Right atrium auricular region (tissue), 2 donors: ENCODE measurements at places on chromosomes 12 and 14. TPM values are rescaled to one million over a fixed set of nuclear protein-coding genes. Genes with fewer than 3 reads are reported as not detected.

The KLRD1 gene
- 0.94 TPM for total RNA-seq

The PPP1R1A gene
- 111 TPM for total RNA-seq

The KITLG gene
- 9.6 TPM for total RNA-seq

The CMKLR1 gene
- total RNA-seq: 11.0 TPM

The TCP11L2 gene
- 59.1 TPM for total RNA-seq

The NXPH4 gene
- 0.28 TPM for total RNA-seq

The TMEM132C gene
- total RNA-seq: 10.5 TPM

The CCDC177 gene
- not detected for total RNA-seq

The SLC4A8 gene
- total RNA-seq: 1.1 TPM

The POTEG gene
- total RNA-seq: not detected

The ITGB7 gene
- not detected for total RNA-seq

The SCN8A gene
- total RNA-seq: 0.24 TPM

- no peak overlapping the region for H3K27ac ChIP-seq
- H3K4me3 ChIP-seq: no peak overlapping the region
- no peaks in the 10 kb centered on the region for H3K4me1 ChIP-seq
- H3K27me3 ChIP-seq: no peaks in the 10 kb centered on the region
Observed at GRCh38 chr12:103779410-103780092, 61.5 kb downstream of the NT5DC3 start.

DNA sequence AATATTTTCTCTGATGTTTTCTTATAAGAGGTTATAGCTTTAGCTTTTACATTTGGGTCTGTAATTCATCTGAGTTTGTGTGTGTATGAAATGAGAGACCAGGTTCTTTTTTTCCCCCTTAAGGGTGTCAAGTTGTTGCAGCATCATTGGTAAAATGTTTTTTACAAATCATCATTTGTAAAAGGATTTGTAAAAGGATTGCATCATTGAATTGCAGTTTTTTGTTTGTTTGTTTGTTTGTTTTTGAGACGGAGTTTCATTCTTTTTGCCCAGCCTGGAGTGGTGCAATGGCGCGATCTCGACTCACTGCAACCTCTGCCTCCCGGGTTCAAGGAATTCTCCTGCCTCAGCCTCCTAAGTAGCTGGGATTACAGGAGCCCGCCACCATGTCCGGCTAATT lies 31.1 kb downstream of the MAPKAPK5 start:
- no peak for DNase-seq
- no peak overlapping the region for H3K27ac ChIP-seq
- peaks cover 62% of the 10 kb centered on the region for H3K36me3 ChIP-seq
- H3K4me3 ChIP-seq: no peak overlapping the region
- H3K27me3 ChIP-seq: no peaks in the 10 kb centered on the region

DNA sequence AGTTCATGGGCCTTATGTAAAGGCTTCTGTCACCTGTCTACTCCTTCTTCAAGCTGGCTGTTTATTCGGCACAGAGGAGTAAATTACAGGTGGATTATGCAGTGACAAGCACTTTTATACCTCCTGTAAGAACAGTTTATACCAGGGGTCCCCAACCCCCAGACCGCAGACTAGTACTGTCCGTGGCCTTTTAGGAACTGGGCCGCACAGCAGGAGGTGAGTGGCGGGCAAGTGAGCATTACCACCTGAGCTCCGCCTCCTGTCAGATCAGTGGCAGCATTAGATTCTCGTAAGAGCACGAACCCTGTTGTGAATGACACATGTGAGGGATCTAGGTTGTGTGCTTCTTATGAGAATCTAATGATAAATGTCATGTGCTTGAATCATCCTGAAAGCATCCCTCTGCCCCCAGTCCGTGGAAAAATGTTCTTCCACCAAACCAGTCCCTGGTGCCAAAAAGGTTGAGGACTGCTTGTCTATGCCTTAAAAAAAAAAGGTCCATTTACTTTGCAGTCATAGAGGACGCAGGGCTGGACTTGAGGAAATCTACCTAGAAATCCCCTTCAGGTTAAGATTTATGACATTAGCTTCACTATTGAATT lies 78.8 kb downstream of the ETV6 start:
- H3K36me3 ChIP-seq: no peaks in the 10 kb centered on the region
- no peaks in the 10 kb centered on the region for H3K27me3 ChIP-seq
- peaks cover 21% of the 10 kb centered on the region for H3K4me1 ChIP-seq
- no peak overlapping the region for H3K27ac ChIP-seq

- H3K27me3 ChIP-seq: no peaks in the 10 kb centered on the region
- H3K4me1 ChIP-seq: no peaks in the 10 kb centered on the region
Observed at GRCh38 chr12:21340403-21340802, 5.7 kb upstream of the SLCO1A2 start.

DNA sequence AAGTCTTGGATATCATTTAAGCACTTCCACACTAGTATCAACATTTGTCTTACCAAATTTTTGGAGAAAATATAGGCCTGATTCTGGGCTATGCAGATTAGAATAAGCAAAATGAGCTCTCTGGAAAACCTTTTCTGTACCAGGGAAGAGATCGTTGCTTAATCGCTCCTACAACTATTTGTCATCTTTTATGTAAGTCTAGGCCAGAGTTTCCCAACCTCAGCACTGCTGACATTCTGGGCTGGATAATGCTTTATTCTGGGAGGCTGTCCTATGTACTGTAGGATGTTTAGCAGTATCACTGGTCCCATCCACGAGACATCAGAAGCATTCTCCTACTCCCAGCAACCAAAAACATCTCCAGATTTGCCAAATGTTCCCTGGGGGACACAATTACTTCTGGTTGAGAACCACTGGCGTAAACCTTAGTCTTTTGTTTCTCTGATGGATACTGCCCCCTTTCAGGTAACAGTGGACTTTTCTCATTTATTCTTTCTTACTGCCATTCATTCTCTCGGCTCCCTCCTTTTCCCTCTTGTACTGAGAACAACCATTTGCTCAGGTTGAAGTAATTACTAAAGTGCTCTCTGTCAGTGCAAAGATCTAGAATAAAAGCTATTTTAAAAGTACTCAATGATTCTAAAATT lies 316.9 kb upstream of the E2F7 start:
- no peak overlapping the region for H3K27ac ChIP-seq
- DNase-seq: no peak
- no peaks in the 10 kb centered on the region for H3K4me1 ChIP-seq
- no peaks in the 10 kb centered on the region for H3K27me3 ChIP-seq

- no peaks in the 10 kb centered on the region for H3K36me3 ChIP-seq
- DNase-seq: no peak
- H3K4me1 ChIP-seq: no peaks in the 10 kb centered on the region
- H3K27me3 ChIP-seq: no peaks in the 10 kb centered on the region
- no peak overlapping the region for H3K27ac ChIP-seq
Observed at GRCh38 chr12:2754208-2754607, 40.6 kb upstream of the FKBP4 start.

DNA sequence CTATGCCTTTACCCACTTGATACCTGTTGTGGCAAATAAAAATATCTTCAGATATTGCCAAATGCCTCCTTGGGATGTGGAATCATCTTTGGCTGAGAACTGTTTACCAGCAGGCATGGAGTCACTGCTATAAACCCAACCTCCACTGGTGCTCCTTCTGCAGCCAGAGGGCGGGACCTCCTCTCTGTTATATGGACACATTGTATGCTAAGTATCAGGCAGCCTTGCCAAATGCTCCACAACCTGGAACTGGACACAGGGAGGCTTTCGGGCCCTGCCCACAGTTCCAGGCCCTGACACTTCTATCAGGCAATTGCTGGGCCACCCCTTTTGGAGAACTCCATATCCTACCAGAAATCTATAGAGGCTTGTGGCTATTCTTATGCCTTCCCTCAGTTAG lies 201.0 kb downstream of the TMX1 start:
- H3K36me3 ChIP-seq: no peaks in the 10 kb centered on the region
- H3K4me1 ChIP-seq: peaks cover 4% of the 10 kb centered on the region
- no peak overlapping the region for H3K27ac ChIP-seq
- H3K27me3 ChIP-seq: no peaks in the 10 kb centered on the region

- no peak for DNase-seq
- no peaks in the 10 kb centered on the region for H3K36me3 ChIP-seq
- H3K4me1 ChIP-seq: peaks cover 33% of the 10 kb centered on the region
- H3K27me3 ChIP-seq: no peaks in the 10 kb centered on the region
Observed at GRCh38 chr14:93318927-93319326, 13.9 kb downstream of the BTBD7 start.

DNA sequence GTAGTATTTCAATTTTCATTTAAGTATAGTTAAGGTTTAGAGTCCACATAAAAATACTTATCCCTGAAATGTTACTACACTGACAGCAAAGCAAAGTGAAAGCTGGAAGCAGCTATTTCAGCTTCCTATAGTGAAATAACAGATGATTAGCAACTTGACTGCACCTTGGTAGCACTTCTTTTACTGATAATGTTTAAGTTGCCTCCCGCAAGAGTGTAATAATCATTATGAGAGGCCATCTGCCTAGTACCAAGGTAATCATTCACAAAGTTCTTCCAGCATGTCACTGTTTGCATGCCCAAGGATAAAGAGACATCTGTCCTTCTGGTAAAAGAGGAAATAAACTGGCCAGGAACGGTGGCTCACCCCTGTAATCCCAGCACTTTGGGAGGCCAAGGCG lies 69.8 kb downstream of the LIN7A start:
- no peak for DNase-seq
- H3K4me1 ChIP-seq: no peaks in the 10 kb centered on the region
- no peak overlapping the region for H3K4me3 ChIP-seq
- H3K27ac ChIP-seq: no peak overlapping the region
- no peaks in the 10 kb centered on the region for H3K27me3 ChIP-seq
- H3K36me3 ChIP-seq: no peaks in the 10 kb centered on the region

GRCh38 chr12:106710143-106710893 lies 64.2 kb upstream of the RIC8B start:
- no peaks in the 10 kb centered on the region for H3K27me3 ChIP-seq
- no peaks in the 10 kb centered on the region for H3K36me3 ChIP-seq
- no peak for DNase-seq

GRCh38 chr12:122406701-122407164 lies 15.7 kb downstream of the CLIP1 start:
- no peaks in the 10 kb centered on the region for H3K36me3 ChIP-seq
- DNase-seq: no peak
- no peak overlapping the region for H3K4me3 ChIP-seq
- peaks cover 9% of the 10 kb centered on the region for H3K4me1 ChIP-seq

- H3K4me1 ChIP-seq: no peaks in the 10 kb centered on the region
- H3K27ac ChIP-seq: no peak overlapping the region
- H3K36me3 ChIP-seq: no peaks in the 10 kb centered on the region
- DNase-seq: no peak
Observed at GRCh38 chr14:90103808-90104207, 42.0 kb downstream of the KCNK13 start.

DNA sequence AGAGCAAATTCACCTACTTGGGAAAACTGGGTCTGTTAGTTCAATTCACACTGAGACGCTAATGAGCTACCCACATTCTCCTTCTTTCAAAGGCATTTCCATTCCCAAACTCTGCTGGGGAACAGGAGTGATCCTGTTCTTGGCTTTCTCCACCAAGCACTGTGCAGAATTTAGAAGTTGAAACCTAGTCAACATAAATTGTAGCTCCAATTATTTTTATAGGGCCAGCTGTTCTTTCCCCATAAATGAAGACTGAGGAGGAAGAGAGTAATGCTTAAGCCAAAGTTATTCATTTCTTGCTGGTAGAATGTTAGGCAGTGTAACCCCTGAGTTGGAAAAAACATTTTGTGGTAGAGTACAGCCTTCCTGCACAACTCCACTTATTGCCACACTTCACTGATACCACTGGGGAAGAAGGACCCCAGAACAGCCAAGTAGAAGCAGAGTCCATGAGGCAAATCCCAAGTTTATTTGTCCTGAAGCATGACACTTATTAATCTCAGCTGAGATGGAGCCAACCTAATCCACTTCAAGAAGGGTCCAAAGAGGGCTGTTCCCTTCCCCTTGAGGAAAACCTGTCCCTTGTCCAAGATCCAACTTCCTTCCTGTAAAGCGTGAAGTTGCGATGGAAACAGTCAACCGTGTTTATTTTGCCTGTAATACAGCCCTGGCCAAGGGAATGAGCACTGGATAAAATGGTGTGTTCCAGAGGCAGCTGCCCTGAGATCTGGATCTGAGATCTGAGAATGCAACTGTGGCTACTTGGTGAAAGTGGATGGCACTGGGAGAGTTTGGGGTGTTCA lies 151.8 kb downstream of the TBX5 start:
- no peak overlapping the region for H3K27ac ChIP-seq
- H3K4me3 ChIP-seq: no peak overlapping the region
- H3K27me3 ChIP-seq: no peaks in the 10 kb centered on the region

- no peak overlapping the region for H3K27ac ChIP-seq
- DNase-seq: no peak
- H3K4me3 ChIP-seq: no peak overlapping the region
- no peaks in the 10 kb centered on the region for H3K36me3 ChIP-seq
Observed at GRCh38 chr12:13596714-13597113, 384.7 kb downstream of the GRIN2B start.
